Mesangial cell (primary cell): ENCODE measurements at places on chromosomes 6 and 20. TPM values are rescaled to one million over a fixed set of nuclear protein-coding genes. Genes with fewer than 3 reads are reported as not detected.

PNLDC1 gene
- total RNA-seq = 0.13 TPM in 1 of 2 replicates, not detected in the other

FAM83C gene
- not detected in 2 replicates for total RNA-seq

SLC22A1 gene
- total RNA-seq = 0.51 and 0.98 TPM in 2 replicates

ZDHHC14 gene
- 5.1 and 6.6 TPM in 2 replicates for total RNA-seq

OPRM1 gene
- not detected in 2 replicates for total RNA-seq

SYCP2 gene
- 0.13 and 0.16 TPM in 2 replicates for total RNA-seq

TMEM30A gene
- 48.3 and 57.7 TPM in 2 replicates for total RNA-seq

DAAM2 gene
- total RNA-seq = 1.8 and 5.2 TPM in 2 replicates

ADTRP gene
- total RNA-seq = 0.51 and 1.1 TPM in 2 replicates

TRPC4AP gene
- total RNA-seq = 88.5 and 94.4 TPM in 2 replicates

TAGAP gene
- not detected in 2 replicates for total RNA-seq

SNAP91 gene
- total RNA-seq = 0.89 TPM in 1 of 2 replicates, not detected in the other

ARG1 gene
- total RNA-seq = not detected in 2 replicates

TMEM244 gene
- total RNA-seq = not detected in 2 replicates

MUC22 gene
- not detected in 2 replicates for total RNA-seq

GABRR1 gene
- not detected in 2 replicates for total RNA-seq

TCF15 gene
- total RNA-seq = not detected in 2 replicates

PRL gene
- not detected in 2 replicates for total RNA-seq

ATP9A gene
- total RNA-seq = 15.3 and 47.7 TPM in 2 replicates

GSTA1 gene
- total RNA-seq = not detected in 2 replicates

BACH2 gene
- total RNA-seq = 0.81 and 4.4 TPM in 2 replicates

HSPA12B gene
- total RNA-seq = 0.13 TPM in 1 of 2 replicates, not detected in the other

PSMB9 gene
- 7.0 and 16.7 TPM in 2 replicates for total RNA-seq

ETV7 gene
- 0.33 and 1.0 TPM in 2 replicates for total RNA-seq

SLC4A11 gene
- 1.1 and 17.6 TPM in 2 replicates for total RNA-seq

RAB44 gene
- under 0.01 TPM in 1 of 2 replicates, not detected in the other for total RNA-seq

KIF25 gene
- total RNA-seq = not detected in 2 replicates

PAK5 gene
- total RNA-seq = not detected in 2 replicates

DLK2 gene
- total RNA-seq = 0.38 and 1.3 TPM in 2 replicates

SIRPG gene
- not detected in 2 replicates for total RNA-seq

BEND3 gene
- total RNA-seq = 2.9 and 3.2 TPM in 2 replicates

DOK5 gene
- 1.3 and 6.2 TPM in 2 replicates for total RNA-seq

NKAPL gene
- total RNA-seq = 0.16 and 0.63 TPM in 2 replicates

CALHM6 gene
- 1.6 and 2.6 TPM in 2 replicates for total RNA-seq

DNAH8 gene
- under 0.01 TPM in 1 of 2 replicates, not detected in the other for total RNA-seq

XKR7 gene
- total RNA-seq = not detected in 2 replicates

MEI4 gene
- total RNA-seq = not detected in 2 replicates
